Hypothalamus (tissue), 51 donors: ENCODE measurements at places on chromosomes 3 and 15.

DNA sequence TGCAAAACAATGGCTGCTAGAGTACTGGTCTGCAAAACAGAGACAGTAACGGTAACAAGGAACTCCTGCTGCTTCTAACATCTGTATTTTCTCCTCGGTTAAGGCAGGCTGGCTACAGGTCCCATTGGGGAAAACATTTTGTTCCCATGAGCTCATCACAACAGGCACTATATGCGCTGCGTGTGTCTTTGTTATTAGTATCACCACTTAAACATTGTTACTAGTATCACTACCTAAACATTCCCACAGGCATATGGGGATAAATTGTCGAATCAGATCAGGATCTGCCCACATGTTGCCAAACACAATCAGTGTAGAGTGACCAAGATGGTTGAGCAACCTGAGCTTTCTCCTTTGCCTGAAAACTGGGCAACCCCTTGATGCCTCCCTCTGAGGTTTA is 77.2 kb downstream of the TOP2B start:
- DNase-seq = no peak

- DNase-seq = no peak
Observed at GRCh38 chr3:50830451-50830850, 155.7 kb downstream of the DOCK3 start.

- DNase-seq = no peak
Observed at GRCh38 chr3:196454935-196455334, 22.7 kb upstream of the UBXN7 start.

DNA sequence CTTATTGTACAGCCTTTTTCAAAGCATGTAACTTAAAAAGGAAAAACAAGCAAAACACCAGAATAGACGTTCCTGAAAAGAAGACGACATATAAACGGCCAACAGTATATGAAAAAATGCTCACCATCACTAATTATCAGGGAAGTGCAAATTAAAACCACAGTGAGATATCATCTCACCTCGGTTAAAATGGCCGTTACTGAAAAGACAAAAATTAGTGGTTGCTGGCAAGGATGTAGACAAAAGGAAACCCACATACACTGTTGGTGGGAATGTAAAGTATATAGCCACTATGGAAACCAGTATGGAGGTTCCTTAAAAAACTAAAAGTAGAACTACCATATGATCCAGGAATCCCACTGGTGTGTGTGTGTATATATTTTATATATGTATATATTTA is 64.5 kb upstream of the MLF1 start:
- DNase-seq = no peak

DNA sequence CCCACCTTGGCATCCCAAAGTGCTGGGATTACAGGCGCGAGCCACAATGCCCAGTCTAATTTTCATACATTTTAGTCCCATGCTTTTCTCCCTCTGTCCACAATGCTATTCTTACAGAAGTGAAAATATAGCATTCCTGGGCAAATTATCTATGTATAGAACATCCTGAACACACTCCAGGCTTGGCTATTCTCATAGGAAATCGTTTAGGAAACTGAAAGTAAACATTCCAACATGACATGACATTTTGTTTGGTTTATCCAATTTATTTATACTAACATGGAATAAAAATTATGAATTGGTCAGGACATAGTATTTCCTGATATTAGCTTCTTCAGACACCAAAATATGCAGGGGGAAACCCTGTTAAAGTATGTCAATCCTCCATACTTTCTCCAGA is 52.6 kb downstream of the SYNM start:
- no peak for DNase-seq

DNA sequence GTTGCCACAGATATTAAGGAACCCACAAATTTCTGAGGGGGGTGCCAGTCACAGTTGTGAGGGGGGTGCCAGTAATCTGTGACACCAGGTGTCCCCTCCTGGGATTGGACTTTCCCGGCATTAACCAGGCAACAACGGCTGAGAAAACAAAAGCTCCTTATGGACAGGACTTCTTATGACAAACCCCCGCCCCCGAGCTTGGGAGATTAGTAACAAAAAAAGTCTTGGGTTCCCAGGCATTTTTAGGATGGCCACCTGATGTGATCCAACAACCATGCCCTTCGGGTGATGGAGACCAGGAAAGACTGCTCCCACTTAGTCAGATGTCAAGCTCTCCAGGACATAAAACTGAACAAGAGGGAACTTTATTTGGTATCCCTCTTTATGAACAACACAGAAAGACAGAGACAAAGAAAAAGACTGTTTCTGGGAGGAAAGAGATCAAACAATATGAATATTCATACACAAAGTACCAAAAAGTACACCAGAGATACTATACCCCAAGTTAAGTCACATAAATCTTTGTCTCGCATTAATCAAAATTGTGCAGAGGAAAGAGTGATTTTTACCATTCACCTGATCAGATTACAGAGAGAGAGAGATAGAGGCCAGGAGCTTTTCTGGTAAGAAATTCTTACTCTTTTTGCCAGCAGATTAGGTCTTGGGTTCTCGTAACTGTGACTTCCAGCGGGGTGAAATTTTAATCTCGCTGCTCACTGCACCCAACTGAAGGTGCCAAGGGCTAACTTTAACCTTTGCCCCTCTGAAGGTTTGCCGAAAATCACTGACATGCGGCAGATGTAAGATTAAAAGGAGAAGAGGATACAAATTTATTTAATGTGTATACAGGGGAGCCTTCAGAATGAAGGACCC is 61.6 kb downstream of the OSTN start:
- DNase-seq = no peak

DNA sequence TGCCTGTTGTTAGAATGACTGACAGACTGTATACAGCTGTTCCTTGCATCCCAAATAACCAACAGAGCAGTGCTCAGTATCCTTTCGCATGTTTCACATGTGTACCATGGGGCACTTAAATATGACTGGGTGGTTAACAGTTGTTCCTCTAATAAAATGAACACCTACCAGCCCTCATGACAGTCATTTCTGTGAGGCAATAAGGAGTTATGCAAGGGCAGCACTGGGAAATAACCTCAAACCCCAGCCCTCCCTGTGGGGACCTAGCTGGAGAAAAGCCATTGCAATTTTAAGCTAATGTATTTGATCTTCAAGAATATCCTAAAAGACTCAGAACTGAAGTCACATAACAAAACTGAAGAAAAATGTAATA is 7.3 kb downstream of the RFT1 start:
- DNase-seq = no peak

- no peak for DNase-seq
Observed at GRCh38 chr3:30768046-30768445, 126.4 kb downstream of the GADL1 start.

DNA sequence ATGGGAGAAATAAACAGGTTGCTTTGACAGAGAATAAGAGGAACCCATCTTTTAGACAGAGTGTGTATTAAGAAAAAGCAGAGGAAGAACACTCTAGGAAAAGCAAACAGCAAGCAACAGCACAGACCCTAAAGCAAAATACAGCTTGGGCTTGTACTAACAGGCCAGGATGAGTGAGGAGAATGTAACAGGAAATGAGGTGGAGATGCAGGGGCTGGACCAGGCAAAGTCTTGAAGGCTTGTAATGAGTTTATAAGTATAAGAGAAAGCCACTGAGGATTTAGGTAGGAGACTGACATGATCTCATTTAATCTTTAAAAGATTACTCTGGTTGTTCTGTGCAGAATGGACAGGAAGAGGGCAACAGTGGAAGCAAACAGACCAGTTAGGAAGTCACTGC is 4.9 kb downstream of the UBR1 start:
- no peak for DNase-seq

DNA sequence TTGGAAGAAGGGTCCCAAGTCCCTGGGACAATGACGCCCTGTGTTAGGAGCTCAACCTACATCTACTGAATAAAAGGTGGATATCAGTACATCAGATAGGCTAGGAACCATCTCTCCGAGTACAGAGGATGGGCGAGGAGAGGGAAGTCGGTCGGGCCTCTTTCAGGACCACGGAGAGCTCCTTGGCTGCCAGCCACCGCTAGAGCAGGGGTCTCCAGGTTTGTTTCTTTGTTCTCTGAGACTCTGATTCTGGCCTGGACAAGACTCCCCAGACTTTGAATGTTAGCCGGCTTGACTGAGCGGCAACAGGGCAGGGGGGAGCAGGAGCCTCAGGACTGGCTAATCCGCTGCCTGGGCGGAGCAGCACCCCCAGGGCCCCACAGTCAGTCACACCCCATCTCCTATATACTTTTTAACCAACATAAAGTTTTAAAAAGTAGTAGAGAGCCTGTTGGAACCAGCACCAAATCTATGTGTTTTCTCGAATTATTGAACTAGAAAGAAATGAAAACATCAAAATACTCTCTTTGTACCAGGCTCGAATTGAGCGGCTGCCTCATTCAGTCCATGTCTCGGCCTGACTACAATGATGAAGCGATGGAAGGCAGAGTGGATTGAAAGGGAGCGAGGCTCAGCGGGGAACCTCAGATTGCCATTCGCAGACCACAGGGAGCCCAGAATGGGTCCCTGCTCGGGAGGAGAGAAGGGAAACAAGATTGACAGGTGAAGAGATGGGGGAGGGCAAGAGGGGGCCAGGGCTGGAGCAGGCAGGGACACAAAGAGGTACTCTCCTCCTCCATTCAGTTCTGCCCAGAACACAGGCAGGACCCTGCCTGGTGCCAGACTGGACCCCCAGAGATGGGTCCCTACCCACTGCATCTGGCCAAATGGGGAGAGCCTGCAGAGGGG is 131.6 kb downstream of the TPRA1 start:
- no peak for DNase-seq

- DNase-seq = no peak
Observed at GRCh38 chr3:18189282-18190050, 235.7 kb downstream of the SATB1 start.

DNA sequence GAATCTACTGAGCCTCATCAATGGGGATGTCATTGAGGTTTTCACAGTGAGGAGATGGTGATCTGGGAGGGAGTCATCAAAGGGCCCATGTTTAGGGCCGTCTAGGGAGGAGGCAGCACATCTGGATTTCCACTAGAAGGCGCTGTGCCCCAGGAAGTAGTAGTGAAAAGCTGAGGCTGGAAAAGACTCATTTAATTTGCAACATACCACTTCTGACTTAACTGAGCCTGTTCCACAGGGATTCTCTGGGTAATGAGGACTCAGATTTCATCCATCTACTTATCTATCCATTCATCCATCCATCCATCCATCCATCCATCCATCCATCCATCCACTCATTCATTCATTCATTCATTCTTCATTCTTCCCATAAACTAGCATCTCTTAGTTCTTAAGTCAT is 17.4 kb upstream of the SHF start:
- no peak for DNase-seq

- DNase-seq = no peak
Observed at GRCh38 chr3:173780067-173780466, 382.5 kb downstream of the NLGN1 start.

DNA sequence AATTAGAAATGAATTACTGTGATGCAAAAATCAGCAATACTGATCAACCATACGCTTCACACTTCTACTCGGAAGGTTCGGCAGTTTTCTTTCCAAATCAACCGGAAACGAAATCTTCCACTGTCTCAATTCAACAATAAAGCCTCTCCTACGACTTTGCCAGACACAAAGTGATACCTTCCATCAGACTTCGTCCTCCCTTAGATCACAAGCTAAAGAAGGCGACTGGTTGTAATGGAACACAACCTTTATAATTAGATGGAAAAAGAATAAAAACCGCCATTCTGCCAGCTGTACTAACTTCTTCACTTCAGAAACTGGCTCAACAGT is 618 bp downstream of the PARL start:
- DNase-seq = no peak

DNA sequence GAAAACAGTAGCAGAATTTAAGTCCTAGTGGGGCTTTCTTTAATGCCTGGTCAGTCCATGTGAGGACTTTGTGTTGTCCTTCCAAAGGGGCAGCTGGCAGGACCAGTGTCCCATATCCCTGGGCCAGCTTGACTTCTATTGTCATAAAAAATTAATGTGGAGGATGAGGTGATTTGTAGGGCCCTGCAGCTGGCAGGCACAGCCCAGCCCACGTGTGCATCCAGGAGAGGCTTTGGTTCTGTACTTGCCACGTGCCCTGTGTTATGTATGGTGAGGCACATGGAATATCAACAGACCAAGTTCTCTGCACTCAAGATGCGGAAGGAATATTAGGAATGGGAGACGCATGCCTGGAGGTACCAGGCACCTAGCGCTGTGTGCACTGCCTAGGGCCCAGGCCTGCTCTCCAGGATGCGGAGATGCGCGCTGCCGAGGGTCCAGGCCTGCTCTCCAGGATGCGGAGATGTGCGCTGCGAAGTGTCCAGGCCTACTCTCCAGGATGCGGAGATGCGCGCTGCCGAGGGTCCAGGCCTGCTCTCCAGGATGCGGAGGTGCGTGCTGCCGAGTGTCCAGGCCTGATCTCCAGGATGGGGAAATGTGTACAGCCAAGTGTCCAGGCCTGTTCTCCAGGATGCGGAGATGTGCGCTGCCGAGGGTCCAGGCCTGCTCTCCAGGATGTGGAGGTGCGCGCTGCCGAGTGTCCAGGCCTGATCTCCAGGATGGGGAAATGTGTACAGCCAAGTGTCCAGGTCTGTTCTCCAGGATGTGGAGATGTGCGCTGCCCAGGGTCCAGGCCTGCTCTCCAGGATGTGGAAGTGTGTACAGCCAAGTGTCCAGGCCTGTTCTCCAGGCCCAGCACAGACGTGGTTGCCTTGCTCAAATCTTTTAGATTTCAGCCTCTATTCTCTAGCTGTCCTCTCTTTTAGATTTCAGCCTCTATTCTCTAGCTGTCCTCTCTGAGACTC is 183.3 kb upstream of the ROPN1 start:
- DNase-seq = no peak

DNA sequence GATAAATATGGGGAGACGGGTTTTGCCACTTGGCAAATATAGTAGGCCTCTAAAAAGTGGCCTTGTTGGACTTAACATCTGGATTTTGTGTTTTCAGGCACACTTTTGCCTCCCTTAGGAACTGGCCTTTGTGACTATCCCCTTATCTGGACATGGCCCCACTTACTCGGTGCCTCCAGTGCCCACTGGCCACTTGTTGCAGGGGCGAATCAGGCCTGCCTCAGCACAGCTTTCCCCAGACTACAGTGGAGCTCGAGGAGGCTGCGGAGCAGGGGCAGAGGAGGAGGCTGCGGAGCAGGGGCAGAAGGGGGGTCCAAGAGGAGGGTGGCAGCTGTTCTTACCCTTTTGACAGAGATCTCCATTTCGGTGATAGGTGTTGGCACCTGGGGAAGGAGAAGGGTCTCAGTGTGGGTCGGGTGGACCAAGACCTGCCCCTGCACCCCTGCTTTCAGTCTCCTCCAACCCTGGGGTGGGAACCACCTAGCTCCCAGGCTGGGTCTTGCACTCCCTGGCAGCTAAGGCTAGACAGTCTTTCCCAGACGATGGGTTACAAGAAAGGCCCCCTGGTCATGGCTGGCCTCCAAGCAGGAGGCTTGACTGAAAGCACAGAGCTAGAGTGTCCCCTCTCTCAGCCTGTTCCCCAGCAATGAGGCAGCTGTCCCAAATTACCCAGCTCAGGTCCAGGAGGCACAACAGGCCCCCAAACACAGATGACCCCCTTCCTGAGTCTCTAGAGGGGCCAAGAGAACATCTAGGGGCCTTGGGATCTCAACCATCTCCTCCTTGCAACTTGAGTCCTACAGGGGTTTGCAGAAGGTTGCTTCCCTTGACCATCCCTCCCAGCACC is 6.1 kb downstream of the SEMA3G start:
- DNase-seq = no peak
